Fibroblast of lung (primary cell): ENCODE measurements at places on chromosomes 7 and 10. TPM values are rescaled to one million over a fixed set of nuclear protein-coding genes. Genes with fewer than 3 reads are reported as not detected.

DNA sequence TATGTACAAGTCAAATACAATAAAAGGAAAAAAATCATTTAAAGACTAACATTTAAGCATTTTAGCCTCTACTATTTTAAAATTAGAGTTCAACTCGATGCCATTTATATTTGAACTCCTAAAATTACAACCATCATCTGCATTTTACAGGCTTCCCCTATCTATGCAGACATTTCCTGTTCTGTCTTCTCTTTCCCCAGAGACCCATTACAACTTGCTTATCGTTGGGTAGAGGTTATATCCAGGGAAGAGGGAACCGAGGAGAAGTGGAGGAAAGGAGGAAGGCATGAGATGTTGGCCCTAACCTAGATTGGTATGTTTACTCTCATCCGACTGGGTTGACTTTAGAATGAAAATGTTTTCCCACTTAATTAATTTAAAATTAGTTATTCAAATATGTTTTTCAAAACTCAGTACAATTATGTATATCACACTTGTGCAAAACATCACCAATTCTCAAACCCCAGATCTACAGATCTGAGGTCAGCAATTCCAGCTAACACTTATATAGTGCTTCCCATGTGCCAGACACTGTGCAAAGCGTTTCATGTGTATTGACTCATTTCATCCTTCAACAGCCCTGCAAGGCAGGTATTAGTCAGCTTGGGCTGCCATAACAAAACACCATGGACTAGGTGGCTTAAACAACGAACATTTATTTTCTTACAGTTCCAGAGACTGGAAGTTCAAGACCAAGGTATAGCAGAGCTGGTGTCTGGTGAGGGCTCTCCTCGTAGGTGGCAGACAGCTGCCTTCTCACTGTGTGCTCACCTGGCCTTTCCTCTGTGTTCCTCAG is 27.3 kb upstream of the HERPUD2 start:
- no peak for DNase-seq

ATP6V0A4 gene
- total RNA-seq, result not detected in 2 replicates

DNA sequence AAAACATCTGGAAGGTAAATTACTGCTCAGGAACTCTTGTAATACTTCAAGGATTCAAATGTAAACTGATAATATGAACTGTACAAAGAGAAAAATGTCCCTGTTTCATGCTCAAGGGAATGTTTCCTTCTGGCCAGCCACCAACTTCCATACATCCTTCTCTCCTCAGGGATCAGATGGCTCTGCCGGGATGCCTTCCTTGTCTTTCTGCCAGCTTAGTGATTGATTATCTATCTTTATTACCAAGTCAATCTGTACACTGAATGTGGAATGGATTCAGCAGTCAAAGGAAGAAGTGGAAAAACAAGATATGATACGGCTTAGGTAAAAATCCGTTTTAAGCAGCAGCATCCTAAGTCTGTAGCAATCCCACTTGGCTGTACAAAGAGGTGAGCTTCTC is 178.3 kb downstream of the PTN start:
- no peak for DNase-seq

DNA sequence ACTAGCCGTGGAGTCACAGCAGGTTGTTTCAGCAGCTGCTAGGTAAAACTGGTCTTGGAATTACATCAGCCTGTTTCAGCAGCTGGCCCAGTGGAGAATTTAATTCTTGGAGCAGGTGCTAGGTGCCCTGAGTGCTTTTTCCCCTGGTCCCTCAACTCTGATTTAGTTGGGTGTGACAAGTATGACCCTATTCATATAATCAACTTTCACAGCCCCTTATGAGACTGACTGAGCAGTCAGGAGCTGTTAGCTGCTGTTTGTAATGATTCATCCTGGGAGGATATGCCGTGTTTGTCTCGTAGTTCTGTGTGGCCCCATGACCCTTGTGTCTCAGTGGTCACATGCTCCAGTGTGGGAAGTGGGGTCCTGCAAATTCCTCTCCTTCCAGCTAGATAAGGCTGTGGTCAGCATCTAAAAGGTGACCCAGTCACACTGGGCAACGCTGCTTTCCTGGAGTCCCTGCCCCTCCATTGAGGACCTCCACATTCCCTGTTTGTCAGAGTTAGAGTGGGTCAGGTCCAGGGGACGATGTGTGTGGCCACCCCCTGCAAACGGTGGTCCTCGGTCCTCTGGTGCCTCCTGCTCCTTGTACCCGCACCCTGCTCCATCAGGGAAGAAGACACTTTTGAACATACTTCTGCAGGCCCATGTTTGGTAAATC is 28.3 kb downstream of the TBATA start:
- DNase-seq, result peak; percentile 20

- DNase-seq, result no peak
Observed at GRCh38 chr7:76426246-76426645, 1.5 kb downstream of the ZP3 start.

DNA sequence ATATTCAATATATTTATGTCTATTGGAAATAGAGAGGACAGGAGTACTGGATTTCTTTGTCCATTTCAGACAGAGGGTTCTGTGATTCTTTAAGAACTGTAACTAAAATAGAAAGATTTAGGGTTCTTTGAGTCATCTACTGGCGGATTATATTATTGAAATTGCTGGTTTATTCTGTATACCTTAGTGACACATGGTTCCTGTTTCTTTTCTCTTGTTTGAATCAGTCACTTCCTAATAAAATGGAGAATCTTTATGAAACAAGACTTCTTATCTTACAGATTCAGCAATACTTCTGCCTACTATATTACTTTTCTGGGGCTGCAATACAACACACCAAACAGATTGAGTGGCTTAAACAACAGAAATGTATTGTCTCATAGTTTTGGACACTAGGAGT is 20.8 kb upstream of the ZNF800 start:
- DNase-seq, result no peak

DNA sequence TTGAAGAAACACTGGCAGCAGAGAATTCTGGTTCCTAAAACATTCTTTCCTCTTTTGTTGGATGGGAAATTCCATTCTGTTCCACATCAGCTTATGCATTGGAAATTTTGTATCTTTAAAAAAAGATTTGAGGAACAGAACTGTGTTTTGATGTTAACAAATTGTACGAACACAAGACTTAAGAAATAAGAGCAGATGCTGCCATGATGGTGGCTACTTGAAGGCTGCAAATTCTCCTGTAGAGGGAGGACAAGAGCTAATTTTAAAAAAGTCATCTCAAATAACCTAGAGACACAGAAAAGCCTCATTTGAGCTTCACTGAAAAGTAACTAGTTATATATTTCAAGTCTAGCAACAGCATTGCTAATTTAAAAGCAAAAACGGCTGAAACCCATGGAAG is 29.8 kb downstream of the NDUFB2 start:
- DNase-seq, result peak; percentile 14

- no peak for DNase-seq
Observed at GRCh38 chr10:64345856-64346255, 824.7 kb downstream of the REEP3 start.

DNA sequence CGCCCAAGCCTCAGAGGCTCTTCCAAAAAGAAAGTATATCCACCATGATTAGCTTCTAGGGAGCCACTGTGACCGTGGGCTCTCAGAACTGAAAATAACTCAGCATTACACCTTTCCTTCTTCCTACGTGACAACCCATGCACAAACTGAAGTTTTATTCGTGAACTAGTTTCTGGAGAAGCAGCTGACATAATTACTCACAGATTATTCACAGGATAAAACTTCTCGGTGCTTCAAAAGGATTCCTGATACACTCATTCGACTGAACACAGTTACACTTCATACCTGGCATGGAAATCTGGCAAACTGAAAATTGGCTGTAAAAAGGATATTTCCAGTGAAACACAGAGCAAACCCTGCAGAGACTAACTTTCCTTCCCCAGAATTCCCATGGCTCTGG is 139.2 kb upstream of the PTER start:
- DNase-seq, result no peak

DNA sequence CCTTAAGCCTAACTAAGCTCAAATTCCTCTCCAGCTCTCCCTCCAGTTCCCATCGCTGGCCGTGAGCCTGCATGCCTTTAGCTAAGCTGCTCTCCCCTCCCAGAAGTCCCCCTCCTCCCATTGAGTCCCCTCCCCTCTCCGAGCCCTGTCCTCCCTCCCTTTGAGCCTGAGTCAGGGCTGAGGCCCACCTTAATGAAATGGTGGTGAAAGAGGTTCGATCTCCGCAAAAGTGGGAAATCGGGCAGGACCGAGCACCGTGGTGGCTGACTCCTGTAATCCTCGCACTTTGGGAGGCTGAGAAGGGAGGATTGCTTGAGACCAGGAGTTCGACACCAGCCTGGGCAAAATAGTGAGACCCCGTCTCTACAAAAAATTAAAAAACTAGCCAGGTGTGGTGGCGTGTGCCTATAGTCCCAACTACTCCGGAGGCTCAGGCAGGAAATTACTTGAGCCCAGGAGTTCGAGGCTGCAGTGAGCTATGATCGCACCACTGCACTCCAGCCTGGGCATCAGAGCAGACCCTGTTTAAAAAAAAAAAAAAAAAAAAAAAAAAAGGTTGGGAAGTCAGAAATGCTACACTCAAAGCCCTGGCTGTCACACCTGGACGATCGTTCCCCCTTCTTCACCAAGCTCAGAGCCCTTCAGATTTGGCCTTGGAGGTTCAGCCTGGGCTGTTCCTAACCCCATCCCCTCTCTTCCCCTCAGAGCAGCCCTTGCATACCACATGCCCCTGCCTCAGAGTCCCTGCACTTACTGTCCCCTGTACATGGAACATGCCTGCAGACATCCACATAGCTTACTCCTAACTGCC is 995 bp upstream of the CLDN3 start:
- no peak for DNase-seq

DNA sequence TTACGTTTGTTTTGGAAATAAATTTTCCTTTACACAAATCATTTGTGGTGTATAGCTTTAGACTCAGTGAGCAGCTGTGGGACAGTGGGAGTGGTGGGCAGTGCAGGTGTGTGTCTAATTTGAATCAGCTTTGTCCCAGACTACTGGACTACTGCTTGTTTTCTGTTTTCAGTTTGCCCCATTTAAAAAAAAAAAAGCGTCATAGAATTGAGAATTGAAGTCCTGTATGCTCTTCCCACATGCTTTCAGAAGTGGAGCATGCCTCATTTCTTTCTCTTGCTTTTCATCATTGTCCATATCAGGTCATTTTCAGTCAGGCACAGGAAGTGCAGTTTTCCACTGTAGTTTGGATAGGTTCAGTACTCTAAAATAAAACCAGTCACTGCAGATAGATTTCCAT is 66.1 kb downstream of the SHH start:
- DNase-seq, result no peak

DNA sequence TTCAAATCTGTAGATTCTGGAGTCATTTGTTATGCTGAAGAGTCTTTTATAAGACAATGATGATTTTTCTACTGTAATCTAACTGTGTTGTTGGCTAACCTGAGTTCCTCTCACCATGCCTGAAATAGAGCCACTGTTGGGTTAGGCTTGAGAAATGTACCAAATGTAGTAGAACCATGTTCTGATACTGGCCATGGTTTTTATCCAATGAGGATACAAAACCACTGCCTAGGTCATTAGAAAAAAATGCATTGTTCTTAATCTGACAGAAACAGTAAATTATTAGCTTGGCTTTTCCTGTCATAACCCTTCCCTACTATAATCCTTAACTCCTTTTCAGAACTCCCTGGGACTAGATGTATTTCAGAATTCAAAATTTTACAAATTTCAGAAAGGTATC is 86.6 kb downstream of the RAPGEF5 start:
- DNase-seq, result no peak

- DNase-seq, result peak; percentile 7
Observed at GRCh38 chr10:33982995-33983394, 648.5 kb upstream of the NRP1 start.

AKR1C8 gene
- not detected in 2 replicates for total RNA-seq

MEST gene
- total RNA-seq, result 38.8 and 175 TPM in 2 replicates

DNA sequence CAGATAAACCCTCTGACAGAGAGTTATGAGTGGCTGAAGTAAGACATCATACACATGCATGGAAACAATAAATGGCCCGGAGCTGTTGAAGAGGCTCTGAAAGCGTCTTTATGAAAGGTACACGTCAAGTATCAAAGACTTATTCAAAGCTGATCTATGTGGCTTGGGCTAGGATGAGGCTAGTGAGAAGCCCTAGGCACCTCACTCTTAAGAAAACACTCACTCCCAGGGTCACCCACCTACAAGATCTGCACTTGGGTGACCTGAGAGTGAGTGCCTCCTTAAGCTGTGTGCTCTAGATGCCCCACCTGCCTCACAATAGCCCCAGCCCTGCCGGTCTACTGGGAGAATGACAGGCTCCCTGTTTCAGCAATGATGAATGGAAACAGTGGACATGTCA is 1.1 kb upstream of the GIMAP1 start:
- DNase-seq, result no peak

DNA sequence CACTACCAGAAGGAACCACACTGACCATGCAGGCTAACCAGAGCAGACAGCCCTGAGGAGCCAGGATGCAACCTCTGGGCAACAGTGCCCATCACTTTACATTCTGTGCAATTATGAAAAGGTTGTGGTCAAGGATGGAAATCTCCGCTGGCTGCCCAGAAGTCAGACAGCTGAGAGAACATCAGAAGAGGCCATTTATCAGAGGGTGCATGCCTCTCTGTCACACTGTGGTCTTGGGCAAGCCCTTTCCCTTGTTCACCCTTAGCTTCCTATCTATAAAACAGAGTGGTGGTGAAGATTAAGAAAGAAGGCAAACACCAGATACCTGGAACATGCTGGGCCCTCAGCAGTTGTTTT is 120.7 kb upstream of the GDF10 start:
- no peak for DNase-seq

DNA sequence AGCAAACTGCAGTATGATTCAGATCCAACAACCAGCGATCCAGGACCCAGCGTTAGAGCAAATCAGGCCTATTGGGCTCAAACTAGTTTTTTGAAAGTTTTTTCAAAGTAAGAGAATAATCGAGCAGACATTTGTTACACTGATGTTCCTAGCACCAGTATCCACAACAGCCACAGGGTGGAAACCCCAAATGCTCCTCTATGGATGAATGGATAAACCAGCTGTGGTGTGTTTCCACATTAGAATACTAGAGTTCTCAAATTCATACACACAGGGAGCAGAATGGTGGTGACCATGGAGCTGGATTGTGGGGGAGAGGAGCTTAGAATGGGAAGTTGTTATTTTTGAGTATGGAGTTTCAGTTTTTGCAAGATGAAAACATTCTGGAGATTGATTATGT is 60.7 kb downstream of the PDIA4 start:
- DNase-seq, result no peak

- DNase-seq, result peak; percentile 92
Observed at GRCh38 chr7:28573059-28573553, 160.8 kb downstream of the CREB5 start.

GRCh38 chr10:697097-697875 is 7.8 kb upstream of the DIP2C start:
- no peak for DNase-seq

- DNase-seq, result no peak
Observed at GRCh38 chr10:52082307-52082706, 231.8 kb upstream of the DKK1 start.

HOXA4 gene
- total RNA-seq, result 0.33 and 0.51 TPM in 2 replicates
